ENCODE measurements at places on chromosomes 1 and 21.

DNA sequence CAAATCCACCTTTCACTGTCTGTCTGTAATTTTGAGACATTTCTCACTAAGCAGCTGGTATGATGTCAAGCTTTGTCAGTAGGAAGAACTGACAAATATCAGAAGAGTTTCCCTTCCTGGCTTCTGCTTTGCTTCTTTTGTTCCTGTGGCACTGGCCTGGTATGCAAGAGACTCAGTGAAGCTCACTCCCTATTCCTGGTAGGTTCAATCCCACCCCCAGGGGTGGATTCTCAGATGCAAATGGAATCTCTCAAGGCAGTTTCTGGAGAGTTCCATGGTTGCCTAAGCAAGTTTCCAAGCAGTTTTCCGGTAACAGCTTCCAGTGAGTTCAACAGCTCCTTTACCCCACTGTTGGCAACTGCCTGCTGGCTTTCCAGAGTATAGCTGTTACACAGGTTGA, 683.4 kb downstream of the PTPRC start:
- DNase-seq: no peak

- peak; percentile 40 for DNase-seq
Measured at GRCh38 chr1:74689621-74690363, 16.2 kb upstream of the ERICH3 start.

DNA sequence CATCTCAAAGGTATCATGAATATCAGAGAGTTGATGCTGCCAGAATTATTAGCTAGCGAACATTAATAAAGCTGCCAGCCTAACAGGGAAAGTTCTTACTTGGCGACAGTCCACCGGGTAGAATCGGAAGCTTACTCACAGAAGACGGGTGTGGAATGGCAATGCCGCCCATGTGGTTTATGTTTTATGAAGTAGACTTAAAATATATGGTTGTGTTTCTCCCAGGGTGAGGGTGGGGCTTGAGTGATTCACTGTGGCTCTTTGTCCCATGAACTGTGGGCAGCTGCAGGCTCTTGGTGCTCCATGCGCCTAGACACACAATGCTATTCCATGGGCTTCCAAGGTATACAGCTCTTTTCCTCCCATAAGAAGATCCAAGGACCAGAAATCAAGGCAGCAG, 162.7 kb downstream of the PIGK start:
- no peak for DNase-seq

- no peak for DNase-seq
Measured at GRCh38 chr1:19861034-19861433, 21.2 kb upstream of the OTUD3 start.

DNA sequence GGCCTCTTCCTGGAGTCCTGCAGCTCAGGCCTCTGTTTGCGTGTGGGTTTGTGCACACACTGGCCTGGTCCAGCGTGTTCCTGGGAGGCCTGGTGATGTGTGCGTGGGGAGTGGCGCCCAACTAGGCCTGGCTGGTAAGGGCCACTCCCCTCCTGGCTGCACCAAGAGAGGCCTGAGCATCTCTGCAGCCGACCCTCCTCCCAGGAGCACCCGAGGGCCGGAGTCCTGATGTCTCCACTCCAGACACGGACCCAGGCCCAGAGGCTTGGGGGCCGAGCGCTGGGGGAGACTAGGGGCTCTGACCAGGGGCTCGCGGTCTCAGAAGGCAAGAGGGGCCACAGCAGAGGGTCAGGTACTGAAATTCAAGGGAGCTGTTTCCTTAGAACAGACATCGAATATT, 33.3 kb downstream of the MORN1 start:
- DNase-seq: no peak

DNA sequence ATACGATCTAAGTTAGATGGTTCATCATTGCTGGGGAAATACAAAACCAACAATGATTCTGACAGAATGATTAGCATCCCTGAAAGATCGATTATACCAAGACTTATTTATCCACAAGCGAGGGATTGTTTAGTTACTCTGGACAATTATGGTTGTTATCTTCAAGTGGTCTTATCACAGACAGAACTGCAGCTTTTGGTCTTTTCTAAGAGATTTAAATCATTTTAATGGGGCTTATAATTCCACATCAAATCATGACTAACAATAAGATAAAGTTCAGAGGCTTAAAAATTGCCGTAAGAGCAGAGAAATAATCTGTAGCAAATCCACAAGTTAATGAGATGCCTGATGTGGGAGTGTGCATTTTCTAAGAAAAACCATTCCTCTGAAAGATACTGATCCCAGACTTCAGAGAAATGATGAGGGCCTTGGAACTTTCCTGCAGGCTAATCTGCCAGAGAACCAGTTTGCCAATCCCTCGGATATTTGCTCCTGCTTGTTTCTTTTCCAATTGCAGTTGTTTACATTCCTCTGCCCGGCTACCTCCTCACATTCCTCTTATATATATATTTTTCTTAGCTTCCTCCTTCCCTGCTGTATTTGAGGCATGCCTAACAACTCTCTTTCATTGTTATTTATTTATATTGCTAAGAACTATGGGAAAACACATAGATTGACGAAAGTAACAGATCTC, 134.8 kb downstream of the BACH1 start:
- DNase-seq: no peak

DNA sequence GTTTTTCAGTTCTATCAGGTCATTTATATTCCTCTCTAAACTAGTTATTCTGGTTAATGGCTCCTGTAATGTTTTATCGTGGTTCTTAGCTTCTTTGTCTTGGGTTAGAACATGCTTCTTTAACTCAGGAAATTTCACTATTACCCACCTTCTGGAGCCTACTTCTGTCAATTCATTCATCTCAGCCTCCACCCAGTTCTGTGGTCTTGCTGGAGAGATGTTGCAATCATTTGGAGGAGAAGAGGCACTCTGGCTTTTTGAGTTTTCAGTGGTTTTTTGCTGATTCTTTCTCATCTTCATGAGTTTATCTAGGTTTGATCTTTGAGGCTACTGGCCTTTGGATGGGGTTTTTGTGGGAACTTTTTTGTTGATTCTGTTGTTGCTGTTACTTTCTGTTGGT, 213.0 kb downstream of the BRINP2 start:
- no peak for DNase-seq

DNA sequence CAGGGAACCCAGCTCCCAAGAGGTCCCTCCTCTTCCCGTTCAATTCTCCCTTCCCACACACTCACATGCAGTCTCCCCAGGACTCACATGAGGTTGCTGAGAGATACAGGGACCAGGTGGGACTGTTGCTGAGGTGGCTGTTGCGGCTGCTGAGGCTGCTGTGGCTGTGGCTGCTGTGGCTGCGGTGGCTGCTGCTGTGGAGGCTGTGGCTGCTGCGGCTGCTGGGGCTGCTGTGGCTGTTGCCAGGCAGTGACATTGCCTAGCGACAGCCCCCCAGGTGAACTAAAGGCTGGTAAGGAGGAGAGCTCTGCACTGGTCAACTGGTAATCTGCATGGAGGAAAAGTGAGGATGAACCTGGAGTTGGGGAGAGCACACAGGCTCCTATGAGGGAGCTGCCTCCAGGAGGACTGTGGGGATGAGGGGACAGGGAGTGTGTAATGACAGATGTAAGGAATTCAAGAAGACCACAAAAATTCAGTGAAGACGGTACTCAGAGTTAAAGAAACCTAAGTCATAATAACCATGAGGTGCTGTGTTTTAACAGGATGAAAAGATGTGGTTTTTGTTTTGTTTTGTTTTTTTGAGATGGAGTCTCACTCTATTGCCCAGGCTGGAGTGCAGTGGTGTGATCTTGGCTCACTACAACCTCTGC, 31.8 kb downstream of the MEF2D start:
- no peak for DNase-seq

GRCh38 chr21:43575473-43575844, 83.8 kb downstream of the HSF2BP start:
- no peak for DNase-seq

GRCh38 chr21:41048623-41049022, 119.3 kb upstream of the BACE2 start:
- DNase-seq: no peak

DNA sequence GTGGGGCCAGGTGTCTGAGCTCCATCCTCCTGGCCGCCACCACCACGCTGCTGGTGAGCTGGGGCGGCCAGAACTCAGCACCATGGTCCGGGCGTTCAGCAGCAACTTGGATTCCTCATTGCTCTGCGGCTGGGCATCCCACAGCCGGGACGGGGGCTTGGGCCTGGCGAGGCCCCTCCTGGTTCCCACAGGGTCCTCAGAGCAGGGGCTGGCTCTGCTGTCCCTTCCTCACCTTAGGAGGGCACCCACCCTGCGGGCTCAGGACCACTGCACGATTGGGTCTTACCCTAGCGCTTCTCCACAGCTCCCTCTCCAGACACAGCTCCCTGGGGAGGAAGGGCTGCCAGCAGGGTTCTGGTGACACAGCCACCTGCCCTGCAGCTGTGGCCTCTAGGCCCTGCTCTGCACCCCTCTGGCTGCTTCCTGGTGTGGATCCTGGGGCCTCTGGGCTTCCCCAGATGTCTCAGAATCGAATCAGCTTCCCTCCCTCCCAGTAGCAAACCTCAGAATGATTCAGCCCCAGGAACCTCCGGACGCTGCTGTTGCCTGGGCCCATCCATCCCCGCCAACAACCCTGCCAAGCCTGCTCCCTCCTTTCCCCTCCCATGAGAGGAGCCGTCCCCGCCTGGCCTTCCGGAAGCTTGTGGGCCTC, 25.0 kb downstream of the CRYAA start:
- DNase-seq: no peak

- DNase-seq: no peak
Measured at GRCh38 chr1:22376546-22376945, 75.1 kb upstream of the ZBTB40 start.

GRCh38 chr1:8822373-8823294, 5.2 kb upstream of the RERE start:
- DNase-seq: peak; percentile 69

DNA sequence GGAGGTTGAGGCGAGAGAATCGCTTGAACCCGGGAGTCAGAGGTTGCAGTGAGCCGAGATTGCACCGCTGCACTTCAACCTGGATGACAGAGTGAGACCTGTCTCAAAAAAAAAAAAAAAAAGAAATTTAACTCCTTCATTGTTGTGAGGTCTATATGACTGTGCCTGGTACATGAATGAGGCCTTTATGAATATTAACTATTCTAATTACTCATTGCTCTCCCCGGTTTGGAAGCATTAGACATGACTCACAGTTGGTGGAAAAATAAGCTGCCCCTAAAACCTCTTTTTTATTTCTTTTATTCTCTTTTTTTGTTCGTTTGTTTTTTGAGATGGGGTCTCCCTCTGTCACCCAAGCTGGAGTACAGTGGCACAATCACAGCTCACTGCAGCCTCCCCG, 3.3 kb downstream of the NPPB start:
- no peak for DNase-seq

- no peak for DNase-seq
Measured at GRCh38 chr1:107897438-107898345, 67.3 kb downstream of the VAV3 start.

GRCh38 chr1:201647722-201648065, 108.8 kb downstream of the NAV1 start:
- DNase-seq: no peak

DNA sequence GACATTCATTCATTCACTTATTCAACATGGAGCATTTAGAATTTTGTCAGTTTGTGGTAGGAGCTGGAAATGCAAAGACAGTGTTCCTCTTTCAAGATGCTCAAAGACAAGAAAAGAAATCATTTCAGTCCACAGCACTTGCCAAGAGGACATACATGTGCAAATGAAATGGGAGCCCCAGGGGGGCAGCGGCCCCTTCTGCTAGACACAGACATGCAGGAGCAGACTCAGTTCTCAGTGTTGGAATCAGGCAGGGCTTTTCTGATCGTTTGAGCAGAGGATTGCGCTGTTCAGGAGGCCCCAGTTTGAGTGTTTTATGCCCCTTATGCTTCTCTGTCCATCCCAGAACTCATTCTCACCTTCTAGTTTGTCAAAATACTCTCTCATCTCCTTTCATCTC, 35.6 kb upstream of the VASH2 start:
- no peak for DNase-seq

GRCh38 chr1:199545780-199546179, 481.7 kb upstream of the NR5A2 start:
- no peak for DNase-seq

DNA sequence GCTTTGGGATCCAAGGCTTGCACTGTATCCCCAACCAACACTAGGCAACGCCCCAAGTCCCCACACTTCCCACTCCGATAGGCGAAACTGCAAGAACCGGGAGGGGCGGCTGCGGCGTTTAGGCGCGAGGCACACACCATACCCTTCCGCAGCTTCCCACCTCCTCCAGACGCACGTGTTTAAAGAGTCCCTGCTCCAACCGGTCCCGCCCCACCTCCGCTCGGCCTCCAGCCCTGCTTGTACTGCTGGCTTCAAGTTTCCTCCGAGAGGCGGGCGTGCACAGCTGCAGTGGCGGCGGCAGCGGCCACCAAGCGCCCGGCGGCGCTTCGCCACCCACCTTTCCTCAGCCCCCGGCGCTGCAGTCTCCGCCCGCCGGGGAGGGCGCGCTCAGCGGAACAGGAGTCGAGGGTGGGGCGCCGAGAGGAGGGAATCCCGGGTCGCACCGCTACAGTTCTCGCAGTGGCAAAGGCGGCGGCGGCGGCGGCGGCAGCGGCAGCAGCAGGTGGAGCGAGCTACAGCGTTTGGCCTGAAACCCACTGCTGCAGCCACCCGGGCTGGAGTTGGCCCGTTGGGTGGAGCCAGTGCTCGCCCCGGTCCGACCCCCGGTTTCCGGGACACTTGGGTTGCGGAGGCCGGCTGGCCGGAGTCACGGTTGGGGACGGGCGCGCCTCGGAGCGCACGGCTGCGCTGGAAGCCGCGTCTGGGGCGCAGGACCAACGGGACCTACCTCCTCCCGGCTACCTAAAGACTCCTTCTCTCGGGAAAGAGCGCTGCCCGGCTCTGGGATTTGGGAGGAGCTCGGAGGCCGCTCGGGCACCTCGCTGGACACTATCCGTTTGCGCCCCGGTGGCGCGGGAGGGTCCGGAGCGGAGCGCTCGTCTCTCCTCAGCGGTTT, at the start of gene CNIH3:
TSS of gene CNIH3 (plus strand) at position 457 of the 895 bp plus-strand sequence. CDS start 858 bp downstream, outside the sequence.
- peak; percentile 55 for DNase-seq

DNA sequence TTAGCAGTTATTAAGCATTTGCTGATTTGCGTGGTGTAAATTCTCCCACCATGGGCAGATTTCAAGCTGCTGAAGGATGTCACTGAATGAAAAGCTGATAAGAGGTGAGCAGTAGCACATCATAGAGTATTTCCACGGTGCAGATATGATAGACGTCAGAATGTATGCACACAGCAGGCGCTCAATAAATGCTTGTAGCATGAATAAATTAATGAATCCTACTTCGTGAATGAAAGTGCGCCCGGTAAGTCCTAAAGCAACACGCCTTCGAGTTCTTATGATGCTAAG, 510 bp upstream of the UBIAD1 start:
- no peak for DNase-seq

- peak; percentile 61 for DNase-seq
Measured at GRCh38 chr1:214427871-214428277, 123.5 kb downstream of the PTPN14 start.

GRCh38 chr1:211480941-211481545, 10.9 kb downstream of the RD3 start:
- DNase-seq: no peak

Data from NCI-H2029 (cell line).